Activated naive CD8-positive, alpha-beta T cell treated with anti-CD3 and anti-CD28 coated beads for 36 hours (primary cell): ENCODE measurements at places on chromosomes 11 and 22.

DNA sequence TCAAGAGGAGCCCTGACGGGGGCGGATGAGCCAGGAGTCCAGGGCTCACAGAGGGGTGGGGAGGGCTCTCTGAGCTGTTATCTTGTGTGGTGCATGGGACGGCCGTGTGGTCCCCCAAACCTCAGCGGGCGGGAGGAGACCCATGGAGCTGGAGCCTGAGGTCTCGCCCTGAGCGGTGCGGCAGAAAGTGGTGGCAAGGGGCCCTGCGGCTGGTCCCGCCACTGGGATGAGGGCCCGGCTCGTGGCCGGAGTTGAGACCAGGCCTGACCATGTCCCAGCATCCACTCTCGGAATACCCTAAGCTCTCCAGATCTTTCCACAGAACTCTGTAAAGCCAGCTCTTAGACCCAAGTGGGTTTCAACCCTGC lies 22.6 kb upstream of the TTLL12 start:
- no peak for DNase-seq

GRCh38 chr22:37453696-37454095 lies 26.4 kb upstream of the ELFN2 start:
- no peak for DNase-seq

- peak; percentile 4 for DNase-seq
These were observed 179.2 kb upstream of the ZBED5 start for GRCh38 chr11:11036848-11037732.

DNA sequence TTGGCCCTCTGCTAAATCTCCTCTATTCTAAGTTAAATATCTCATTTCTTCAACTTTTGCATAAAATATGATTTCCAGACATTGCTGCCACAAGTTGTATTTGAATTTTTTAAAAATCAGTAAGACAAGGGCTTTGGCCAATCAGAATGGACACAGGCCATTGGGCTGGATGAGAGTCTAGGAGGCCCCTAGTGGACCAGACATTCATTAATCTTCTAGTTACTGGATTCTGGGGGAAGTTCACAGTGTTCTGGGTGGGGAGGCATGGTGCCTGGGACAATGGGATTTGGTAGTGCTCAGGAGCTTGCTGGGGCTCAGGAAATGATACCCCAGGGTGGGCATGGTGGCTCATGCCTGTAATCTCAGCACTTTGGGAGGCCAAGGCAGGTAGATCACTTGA lies 12.4 kb upstream of the SORL1 start:
- DNase-seq = no peak
